ENCODE measurements at places on chromosomes 11 and 22.

DNA sequence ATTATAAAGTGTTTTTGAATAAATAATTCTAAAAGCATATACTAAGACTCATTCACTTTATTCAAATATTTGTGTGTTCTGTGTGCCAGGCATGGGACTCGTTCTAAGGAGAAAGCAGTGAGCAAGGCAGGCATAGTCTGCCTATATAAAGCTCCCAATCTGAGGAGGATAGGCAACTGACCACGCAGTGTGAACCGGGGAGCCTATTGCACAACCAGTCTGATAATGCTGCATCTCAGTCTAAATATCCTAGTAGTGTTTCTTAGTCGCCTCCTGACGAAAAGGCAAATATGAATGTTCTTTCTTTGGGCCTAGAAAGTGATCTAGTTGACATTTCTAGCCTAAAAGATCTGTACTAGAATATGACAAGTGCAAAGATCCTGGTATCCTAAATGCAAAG is 98.3 kb downstream of the C11orf65 start:
- DNase-seq = no peak

- no peak for DNase-seq
Observed at GRCh38 chr11:11502263-11502861, 119.4 kb downstream of the GALNT18 start.

DNA sequence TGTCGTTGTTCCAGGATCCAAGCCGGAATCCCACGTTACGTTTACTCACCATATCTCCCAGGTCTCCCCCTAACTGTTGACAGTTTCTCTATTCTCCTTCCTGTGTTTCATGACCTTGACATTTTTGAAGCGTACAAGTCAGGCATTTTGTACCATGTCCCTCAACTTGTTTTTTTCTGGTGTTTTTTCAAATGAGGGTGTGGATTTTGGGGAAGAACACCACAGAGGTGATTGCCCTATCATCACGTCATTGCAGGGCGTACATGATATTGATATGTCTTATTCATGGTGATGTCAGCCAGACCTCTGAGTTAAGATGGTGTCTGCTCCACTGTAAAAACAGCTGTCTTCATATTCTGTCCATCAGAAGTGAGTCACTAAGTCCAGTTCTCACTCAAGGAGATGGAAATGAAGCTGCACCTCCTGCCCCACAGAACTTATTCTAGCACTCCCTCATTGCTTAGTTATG is 28.3 kb upstream of the SOX10 start:
- DNase-seq = no peak

GRCh38 chr11:102268083-102268984 is 49.0 kb upstream of the BIRC3 start:
- DNase-seq = peak; percentile 85

DNA sequence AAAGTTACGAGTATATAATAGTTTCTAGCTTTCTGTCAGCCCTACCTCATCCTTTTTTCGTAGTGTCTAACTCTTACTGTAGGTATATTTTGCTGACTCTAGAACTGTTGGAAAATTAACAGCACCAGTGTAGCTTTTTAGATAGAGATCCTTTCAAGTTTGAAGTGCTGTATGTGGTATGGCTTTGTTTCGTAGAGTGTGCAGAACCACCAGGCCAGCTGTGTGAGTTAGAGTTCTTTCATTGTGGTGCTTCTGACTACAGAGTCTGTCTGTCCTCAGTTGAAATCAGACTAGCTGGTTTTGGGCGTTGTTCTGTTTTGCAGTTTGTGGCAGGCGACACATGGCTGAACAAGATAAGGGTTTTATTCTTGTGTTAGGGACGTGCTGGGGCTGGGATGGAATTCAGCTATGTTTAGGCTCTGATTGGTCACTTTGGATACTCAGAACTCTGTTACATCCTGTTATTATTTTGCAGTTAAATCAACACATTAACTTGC is 3.2 kb downstream of the ARHGEF12 start:
- DNase-seq = no peak

- DNase-seq = no peak
Observed at GRCh38 chr22:36986242-36986821, 32.9 kb downstream of the TST start.

- no peak for DNase-seq
Observed at GRCh38 chr11:114257621-114258558, 38.3 kb upstream of the NNMT start.

GRCh38 chr11:108592591-108593213 is 866 bp downstream of the EXPH5 start:
- peak; percentile 13 for DNase-seq

DNA sequence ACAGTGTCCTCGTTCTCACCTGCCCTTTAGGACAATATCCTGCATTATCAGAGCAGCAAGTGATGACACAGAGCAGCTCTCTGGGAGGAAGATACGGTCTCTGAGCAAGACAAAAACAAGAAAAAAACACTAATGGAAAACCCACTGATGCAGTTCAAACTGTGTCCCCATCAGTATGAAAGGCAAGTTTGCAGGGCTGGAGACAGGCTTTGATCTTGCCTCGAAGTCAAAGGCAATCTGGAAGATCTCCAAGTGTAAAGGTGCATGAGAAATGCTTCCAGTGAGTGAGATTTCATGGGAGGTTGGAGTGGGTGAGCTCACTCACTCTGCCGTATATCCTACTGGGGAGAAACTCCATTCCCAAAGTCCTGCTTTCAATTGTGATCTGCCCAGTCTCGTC is 157.5 kb downstream of the KIRREL3 start:
- no peak for DNase-seq

GRCh38 chr11:113243696-113244095 is 70.7 kb upstream of the TTC12 start:
- no peak for DNase-seq

DNA sequence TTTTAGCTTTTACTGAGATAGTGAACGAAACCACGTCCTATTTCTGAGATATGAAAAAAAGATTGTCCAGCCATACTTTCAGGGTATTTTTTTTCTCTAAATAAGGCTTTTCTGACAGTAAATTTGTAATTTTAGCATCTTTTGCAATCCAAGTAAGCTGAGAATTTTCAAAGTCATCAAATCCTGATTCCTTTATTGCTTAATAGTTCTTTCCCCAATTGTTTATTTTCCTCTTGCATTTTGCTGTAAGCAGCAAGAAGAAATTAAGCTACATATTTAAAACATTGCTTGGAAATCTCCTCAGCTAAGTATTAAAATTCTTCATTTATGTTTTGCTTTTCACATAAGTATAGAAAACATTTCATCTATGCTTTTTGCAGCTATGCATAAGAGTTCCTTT is 493.3 kb upstream of the CCDC179 start:
- DNase-seq = no peak

DNA sequence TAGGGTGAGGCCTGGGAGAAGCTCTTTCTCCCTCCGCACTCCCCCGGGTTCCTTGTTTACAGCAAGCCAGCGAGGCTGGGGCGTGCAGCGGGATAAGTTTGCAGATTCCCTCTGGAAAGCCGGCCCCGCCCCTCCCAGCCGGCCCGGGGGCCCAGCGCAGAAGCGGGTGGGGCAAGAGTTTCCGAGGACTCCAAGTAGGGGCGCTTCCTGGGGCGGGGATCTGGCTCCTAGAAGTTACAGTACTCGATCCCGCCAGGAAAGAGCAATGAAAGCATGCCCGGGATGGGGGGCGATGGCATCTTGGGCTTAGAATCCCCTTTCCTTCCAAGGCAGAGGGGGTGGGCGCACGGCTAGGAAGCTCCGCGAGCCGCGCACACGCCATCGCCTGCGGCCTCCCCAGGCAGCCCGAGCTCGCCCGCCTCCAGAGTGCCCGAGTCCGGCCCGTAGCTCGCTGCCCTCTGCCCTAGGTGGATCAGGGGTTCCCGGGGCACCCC is 385 bp downstream of the TST start:
- no peak for DNase-seq

GRCh38 chr11:1511937-1512496 is 25.4 kb upstream of the MOB2 start:
- DNase-seq = no peak

DNA sequence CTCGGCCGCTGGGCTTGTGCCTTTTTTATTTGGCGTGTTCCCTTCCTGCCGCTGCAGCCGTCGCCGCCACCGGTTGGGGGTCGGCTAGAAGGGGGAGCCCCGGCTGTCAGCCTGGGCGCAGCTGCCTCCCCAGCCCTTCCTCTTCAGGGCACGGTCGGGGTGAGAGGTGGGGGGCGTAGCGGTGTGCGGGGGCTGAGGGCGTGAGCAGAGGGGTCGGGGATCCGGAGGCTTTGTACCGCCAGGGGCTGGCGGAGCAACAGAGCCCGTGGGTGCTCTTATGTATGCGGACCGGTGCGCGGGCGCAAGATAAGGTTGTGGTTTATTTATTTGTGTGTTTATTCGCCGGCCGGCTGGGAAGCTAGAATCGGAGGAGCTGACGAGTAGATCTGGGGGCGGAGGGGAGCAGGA is 477 bp downstream of the ZBTB16 start:
- no peak for DNase-seq

- DNase-seq = no peak
Observed at GRCh38 chr11:123480290-123480815, 50.3 kb downstream of the GRAMD1B start.

- DNase-seq = no peak
Observed at GRCh38 chr11:94147433-94147845, 18.8 kb downstream of the PANX1 start.

GRCh38 chr22:46649141-46650077 is 29.2 kb downstream of the GRAMD4 start:
- DNase-seq = no peak

GRCh38 chr11:129387434-129387833 is 11.8 kb downstream of the BARX2 start:
- no peak for DNase-seq

DNA sequence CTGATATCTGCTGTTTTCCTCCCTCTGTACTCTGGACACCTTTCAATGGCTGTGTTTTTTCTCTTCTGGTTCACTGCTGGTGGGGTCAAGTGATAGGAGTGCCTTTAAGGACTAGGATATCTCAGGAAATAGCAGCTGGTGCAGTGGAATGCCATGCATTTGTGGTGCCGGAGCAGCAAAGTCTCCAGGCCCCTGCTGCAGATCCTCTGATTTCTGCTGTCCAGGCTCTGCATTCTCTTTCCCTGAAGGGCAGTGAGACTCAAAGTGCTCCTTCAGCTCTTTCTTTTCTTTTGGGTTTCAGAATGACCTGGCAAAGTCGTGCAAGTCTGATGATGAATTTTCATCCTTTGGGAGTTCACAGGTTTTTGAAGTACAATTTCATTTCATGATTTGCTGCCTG is 774.3 kb downstream of the FAM181B start:
- DNase-seq = no peak

GRCh38 chr11:79100093-79100910 is 340.5 kb downstream of the TENM4 start:
- no peak for DNase-seq

DNA sequence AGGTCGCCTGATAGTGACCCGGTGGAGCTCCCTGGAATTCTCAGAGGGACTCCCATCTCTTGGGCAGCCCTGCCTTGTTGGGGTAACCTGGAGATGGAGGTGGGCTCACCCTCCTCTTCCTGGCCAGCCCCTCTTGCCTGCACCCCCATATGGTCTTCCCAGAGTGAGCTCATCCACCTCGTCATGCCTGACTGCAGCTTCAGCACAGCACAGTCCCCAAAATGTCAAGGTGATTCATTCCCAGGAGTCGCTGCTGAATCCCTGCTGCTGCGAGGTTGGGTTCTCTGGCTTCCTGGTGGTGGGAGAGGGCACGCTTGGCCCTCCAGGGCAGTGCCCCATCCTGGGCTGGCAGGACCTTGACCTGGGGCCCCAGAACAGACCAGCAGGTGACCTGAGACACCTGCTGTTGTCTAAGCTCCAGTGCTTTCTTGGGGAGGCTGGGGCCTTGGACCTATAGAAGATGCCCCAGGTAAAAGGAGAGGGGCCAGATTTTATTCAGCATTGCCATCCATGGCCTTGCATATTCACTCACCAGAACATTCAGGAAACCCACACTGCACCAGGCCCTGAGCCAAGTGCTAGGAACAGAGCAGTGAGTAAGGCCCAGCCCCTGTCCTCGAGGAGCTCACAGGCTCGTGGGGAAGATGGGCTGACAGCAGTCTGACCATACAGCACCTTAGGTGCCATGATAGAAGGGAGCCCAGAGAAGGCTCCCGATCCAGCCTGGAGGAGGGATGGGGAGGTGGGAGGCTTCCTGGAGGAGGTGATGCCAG is 72.9 kb downstream of the CACNA1I start:
- DNase-seq = no peak

- no peak for DNase-seq
Observed at GRCh38 chr11:6077723-6078122, 29.8 kb upstream of the OR56B4 start.

GRCh38 chr11:72962717-72963116 is 148.5 kb downstream of the ATG16L2 start:
- no peak for DNase-seq

DNA sequence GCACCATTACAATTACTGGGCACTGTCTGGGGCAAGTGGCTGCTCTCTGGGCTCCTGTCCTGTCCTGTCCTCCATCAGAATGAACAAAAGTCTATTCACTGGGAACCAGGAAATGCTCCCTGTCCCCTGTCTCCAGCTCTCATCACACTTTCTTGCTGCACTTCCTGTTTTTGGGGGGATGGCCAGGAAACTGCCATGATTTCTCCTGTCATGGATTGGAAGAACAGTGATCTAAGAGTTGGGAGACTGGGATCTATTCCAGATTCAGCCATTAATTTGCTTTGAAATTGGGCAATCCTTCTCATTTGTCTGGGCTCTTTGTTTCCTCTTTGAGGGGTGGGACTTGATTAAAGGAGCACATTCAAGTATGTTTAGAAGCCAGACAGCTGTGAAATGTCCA is 61.4 kb upstream of the KIRREL3 start:
- DNase-seq = no peak

GRCh38 chr11:83574519-83574918 is 288.4 kb upstream of the CCDC90B start:
- DNase-seq = no peak

DNA sequence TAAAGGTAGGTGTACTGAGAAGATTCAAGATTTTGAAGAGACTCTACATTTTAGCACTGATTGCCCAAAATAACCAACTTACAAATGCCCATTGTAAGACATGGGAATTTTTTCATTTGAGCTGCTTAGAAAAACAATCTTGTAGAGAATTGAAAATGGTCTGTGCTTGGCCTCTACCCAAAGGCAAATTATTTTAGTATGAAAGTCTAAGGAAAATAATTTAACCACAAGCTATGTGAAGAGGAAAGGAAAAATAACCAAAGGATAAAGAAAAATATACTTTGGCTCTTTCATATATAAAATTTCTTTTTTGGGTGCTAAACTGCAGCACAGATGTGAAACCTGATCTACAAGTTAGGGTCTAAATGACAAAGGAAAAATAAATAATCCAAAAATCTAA is 54.9 kb downstream of the ME3 start:
- DNase-seq = no peak
